ENCODE measurements at places on chromosomes 7 and 10.

DNA sequence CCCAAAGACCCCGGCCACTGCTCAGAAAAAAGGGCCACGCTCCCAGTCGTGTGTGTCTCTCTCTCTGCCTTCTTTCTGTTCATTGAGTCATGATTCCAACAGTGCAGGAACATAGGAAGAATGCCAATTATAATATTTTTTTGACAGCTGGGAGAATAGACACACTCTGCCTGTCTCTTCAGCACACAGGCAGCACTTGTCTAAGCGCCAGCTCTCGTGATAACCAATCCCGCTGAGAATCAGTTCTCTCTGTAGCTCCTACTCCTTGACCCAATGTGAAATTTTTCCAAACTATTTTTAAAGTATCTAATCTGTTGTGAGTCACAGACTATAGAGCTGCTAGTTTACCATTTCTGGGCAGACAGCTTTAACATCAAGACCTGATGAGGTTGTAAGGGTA is 145.7 kb upstream of the RHEB start:
- no peak for DNase-seq

DNA sequence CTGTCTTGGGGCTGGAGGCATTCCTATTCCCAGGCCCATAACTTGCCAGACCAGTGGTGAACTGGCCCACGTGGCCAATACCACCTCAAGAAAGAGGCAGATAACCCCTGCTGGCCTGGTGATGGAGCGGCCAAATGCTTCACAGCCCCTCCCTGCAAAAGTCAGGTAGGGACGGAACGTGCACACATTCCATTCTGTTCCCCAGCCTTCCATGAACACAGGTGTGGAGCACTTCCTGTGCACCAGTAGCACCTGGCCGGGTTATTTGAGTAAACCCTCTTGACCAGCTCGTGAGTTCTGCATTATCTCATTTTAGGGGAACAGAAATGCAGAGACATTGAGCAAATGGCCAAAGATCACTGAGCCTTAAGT is 134.4 kb downstream of the SH3PXD2A start:
- DNase-seq = no peak

GRCh38 chr10:23525406-23525805 is 86.5 kb downstream of the OTUD1 start:
- no peak for DNase-seq

DNA sequence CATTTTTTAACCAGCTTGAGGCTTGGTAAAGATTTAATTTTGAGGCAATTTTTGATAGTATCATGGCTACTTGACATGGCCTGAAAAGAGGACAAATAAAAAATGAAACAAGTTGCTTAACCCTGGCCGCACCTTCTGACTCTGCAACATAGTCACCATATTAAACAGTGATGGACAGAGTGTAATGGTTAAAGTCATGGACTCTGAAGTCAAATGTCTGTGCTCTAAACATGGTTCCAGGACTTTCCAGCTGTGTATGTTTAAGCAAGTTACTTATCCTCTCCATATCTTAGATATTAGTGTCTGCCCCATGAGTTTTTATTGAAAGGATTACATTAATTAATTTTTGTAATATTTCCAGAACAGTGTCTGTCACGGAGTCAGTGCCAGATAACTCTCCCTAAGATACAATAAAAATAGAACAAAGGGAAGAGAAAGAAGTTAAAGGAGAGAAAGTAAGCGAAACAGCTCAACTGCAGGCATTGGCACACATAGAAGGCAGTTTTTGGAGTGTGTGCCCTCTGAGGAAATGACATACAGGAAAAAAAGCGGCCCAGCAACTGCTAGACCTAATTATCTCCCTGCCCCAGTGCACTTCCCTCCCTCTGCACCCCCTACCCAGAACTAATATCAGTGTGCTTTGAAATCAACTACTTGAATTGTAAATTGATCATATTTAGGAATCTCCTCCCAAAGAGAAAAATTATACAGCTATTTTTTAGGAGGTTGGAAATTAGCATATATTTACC is 65.3 kb downstream of the MACC1 start:
- no peak for DNase-seq

DNA sequence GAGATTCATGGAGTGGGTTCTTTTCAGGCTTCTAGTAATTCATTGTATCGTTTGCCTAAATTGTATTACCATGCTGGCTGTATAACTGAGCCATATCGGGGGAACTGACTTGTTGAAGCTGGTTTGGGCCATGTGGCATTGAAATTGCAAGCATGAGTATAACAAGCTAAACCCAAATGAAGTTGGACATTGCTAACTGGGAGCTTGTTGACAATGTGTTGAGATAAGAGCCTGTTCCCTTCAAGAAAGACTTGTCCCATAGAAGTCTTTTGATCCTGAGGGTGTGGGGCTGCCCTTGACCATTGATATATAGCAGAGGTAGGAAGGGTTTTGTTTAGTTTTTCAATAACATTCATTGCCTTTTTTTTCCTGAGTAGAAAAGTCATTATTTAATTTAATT is 156.0 kb downstream of the VTI1A start:
- DNase-seq = no peak

- no peak for DNase-seq
Measured at GRCh38 chr7:154578336-154578735, 424.6 kb downstream of the PAXIP1 start.

GRCh38 chr10:124012991-124013390 is 80.4 kb downstream of the CHST15 start:
- DNase-seq = no peak

- no peak for DNase-seq
Measured at GRCh38 chr7:88200789-88201188, 19.0 kb downstream of the SRI start.

GRCh38 chr7:47249361-47249760 is 332.6 kb downstream of the TNS3 start:
- no peak for DNase-seq

GRCh38 chr7:76342222-76342621 is 16.6 kb downstream of the YWHAG start:
- DNase-seq = no peak

GRCh38 chr10:106500041-106500924 is 664.2 kb downstream of the SORCS1 start:
- no peak for DNase-seq

- DNase-seq = no peak
Measured at GRCh38 chr10:126659750-126660149, 10.7 kb downstream of the C10orf90 start.

DNA sequence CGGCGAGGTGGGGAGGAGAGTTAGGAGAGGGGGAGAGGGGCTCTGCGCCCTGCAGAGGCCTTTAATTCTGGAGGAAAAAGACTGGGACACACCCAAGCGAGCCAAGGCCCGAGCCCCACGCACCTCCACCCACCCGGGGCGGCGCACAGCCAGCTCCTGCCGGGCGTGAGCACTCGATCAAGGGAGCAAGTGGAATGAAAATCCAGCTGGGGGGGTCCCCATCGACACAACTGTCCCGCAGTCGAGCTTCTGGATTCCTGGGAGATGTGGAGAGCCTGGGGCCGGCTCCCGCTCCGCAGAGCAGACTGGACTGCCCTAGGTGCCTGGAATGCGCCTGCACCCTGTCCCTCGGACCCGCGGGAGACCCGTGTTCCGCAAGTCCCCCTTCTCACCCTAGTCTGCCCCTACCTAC is 7.4 kb upstream of the EN2 start:
- DNase-seq = no peak

DNA sequence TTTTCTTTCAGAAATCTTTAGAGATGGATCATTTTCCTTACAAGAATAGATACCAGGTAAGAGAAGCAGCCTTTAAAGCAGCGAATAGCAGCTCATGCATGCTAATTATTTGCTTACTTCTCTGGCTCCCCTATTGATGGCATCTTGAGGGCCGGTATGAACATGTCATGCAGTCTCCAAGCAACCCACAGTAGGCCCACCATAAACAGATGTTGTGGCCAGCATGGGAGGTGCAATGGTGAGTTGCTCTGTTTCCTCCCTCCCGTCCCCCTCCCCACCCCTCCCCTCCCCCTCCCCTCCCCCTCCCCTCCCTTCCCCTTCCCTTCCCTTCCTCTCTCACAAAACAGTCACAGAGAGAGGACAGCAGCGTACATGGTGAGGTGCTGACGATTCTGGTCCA is 9.7 kb upstream of the ZNF273 start:
- no peak for DNase-seq

DNA sequence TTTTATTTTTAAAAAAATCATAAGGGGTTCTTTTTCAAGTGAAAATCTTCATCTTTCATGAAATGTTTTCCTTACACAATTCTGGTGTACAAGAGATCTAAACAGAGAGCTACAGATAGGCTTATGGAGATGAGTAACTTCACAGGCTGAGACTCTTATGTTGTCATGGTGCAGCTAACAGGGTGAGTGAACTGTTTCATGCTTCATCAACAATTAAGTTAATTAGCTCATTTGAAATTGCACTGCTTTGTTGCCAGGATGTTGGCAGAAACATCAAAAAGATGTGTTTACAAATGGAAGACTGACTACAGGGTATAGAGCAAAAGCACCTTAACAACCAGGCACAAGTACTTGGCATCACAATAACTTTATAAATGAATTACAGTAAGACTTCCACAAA is 230.8 kb downstream of the FOXP2 start:
- DNase-seq = no peak

DNA sequence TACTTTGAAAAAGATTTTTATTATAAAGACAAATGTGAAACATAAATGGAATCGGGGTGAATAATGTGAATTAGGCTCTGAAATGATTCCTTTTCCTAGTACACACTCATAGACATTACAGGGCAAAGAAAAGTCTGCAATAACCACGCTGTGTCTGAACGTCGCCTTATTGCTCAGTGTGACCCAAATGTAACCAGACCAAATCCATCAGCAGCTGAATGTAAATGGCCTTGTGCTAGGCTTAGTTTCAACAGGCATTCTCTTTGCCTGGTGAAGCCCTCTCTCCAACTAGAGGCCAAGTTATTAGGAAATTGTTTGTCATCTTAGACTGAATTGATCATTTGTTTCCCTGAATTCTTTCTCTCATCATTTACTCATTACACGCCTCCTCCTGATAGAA is 225.5 kb downstream of the CHCHD3 start:
- no peak for DNase-seq

DNA sequence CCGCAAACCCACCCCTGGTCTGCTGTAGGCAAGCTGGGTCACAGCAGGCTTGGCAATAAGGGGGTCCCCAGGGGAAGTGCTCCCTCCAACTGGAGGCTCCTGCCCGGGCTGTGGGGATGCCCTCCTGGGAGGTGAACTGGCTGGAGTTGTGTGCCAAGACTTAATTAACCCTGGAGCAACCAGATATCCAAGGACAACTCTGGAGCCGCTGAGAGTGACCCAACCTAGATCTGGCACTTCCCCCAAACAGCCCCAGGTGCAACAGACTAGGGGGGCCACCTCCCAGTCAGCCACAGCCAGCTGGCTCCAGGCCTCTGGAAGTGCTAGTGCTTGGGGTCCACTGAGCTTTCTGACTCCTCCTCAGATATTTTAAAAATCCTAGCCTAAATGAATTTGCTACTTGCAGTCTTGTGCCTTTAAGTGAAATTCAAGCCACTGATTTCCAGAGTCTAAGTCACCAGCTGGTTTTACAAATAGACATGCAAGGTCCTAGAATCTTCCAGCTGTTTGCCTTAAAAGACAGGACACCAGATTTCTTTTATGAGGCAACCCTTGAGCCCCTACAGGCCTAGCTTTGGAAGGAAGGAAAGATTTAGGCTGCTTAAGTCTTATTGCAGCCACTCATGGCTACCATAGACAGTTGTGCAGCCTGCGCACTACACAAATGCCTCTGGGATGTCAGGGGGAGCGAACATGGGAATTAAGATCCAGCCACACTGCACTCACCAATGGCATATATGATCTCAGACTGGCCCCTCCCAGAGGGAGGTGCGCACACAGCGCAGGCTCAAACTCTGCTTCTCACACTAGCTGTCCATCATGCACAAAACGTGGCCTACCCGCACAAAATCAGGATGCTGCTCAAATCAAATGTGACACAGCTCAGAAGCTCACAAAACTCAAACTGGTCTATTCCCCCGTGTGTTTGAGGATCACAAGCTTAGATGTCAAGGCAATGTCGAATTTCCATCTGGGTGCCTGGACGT is 42.6 kb upstream of the MYL10 start:
- no peak for DNase-seq

GRCh38 chr7:1351881-1352625 is 107.2 kb downstream of the MICALL2 start:
- DNase-seq = no peak

- DNase-seq = no peak
Measured at GRCh38 chr10:85934586-85934985, 432.0 kb downstream of the GRID1 start.

- no peak for DNase-seq
Measured at GRCh38 chr10:119112056-119112455, 8.1 kb downstream of the DENND10 start.

DNA sequence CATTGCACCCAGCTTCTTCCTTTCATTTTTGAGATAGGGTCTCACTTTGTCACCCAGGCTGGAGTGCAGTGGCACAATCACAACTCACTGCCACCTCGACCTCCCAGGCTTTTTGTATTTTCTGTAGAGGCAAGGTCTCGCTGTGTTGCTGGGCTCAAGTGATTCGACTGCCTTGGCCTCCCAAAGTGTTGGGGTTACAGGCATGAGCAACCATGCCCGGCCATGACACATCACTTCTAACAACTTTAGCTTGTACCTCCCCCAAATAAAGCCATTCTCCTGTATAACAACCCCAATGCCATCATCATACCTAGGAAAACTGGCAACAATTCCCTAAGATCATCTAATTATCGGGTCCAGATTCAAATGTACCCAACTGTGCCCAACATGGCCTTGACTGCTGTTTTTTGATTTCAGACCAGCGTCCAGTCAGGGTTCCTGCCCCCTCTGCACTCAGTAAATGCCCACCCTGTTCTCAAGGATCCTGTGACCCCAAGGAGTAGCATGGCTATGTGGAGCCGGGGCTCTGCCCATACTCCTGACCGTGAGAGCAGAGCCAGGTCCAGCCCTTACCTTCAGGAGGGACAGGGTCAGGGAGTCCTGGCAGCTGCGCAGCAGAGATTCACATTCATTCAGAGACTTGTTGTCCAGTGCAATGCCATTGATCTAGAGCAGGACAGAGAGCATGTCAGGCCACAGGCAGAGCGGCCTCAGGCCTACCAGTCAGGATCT is 102.6 kb downstream of the DLG5 start:
- DNase-seq = no peak

GRCh38 chr7:93156884-93157283 is 8.7 kb upstream of the SAMD9L start:
- DNase-seq = no peak

- DNase-seq = no peak
Measured at GRCh38 chr7:17374157-17374556, 75.7 kb downstream of the AHR start.

- DNase-seq = no peak
Measured at GRCh38 chr10:132609211-132609610, 71.6 kb downstream of the INPP5A start.

DNA sequence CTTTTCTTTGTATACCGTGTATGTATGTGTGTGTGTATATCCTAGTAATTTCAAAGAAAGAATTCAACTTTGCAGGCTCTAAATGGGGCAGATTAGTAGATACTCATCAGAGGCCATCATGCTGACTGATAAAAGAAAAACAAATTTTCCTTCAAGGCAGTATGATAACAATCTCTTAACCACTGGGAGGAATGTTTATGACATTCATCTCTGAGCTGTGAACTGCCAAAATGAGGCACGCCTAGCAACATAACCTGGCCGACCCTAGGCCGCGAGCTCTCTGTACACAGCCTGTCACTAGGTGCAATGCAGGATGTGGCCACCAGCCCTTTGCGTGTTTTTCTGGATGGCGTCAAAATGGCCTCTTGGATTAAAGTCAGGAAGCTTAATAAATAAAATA is 343.7 kb upstream of the GALNT17 start:
- DNase-seq = no peak
